Eye (tissue), 1 donor: ENCODE measurements at places on chromosomes 2 and 18.

DNA sequence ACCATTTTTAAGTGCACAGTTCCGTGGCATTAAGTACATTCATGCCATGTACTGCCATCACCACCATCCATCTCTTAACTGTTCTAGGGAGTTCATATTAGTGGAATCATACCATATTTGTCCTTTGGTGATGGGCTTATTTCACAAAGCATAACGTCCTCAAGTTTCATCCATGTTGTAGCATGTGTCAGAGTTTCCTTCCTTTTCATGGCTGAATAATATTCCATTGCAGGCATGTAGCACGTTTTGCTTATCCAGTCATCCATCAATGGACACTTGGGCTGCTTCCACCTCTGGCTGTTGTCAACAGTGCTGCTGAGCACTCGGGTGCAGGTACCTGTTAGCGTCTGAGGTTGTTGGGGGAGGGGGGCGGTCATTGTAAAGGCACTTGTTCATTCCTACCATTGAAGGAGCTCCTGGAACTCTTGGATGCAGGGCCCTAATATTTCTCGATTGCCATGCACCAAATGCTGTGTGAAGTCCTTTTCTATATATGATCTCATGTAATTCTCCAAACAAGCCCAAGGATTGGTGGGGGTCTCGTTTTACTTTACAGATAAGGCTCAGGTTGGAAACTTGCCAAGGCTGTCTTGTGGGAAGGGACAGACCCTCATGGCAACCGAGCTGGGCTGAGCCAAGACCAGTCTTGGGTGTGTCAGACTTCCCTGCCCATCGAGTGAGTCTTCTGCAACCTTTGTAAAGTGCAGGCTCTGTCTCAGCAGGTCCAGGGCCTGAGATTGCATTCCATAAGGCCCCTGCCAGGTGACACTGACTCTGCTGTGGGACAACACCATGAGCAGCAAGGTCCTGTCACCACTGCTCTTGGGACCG, 42.9 kb upstream of the SH3RF3 start:
- DNase-seq: no peak

GRCh38 chr2:216350214-216350791, 22.0 kb downstream of the MARCHF4 start:
- DNase-seq: no peak

DNA sequence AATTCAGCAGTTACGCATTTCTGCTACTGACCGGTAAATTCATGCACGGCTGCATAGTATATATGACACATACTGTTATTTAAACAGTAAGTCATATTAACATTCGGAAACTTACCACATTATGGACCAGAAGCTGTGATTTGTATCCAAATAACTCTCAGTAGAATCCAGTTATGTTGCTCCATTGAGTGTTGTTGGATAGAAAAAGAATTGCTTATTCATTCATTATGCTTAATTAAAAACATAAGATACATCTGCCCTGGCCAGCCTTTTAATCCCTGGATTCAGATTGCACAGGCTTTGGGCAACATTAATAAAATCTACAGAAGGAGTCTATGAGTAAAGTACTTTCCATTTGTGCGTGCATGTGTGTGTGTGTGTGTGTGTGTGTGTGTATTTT, 111.3 kb downstream of the CPS1 start:
- DNase-seq: no peak

DNA sequence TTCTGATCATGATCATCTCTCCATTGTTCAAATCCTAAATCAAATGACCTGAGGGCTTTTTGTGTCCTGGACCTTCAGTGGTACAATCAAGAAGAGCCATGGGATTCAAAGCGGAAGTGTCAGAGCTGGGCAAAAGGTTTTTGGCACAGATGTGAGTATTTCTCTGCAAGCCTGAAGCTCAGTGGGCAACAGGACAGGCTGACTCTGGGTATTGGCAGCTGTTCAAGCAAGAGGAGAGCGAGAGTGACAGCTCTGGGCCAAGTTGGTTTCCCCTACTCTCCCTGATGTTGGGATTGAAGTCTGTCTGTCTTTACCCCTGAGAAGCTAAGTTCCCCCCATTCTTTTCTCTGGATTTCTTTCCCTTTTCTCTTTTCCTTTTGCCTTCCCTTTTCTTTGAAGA, 33.3 kb downstream of the DSEL start:
- DNase-seq: peak; percentile 50

DNA sequence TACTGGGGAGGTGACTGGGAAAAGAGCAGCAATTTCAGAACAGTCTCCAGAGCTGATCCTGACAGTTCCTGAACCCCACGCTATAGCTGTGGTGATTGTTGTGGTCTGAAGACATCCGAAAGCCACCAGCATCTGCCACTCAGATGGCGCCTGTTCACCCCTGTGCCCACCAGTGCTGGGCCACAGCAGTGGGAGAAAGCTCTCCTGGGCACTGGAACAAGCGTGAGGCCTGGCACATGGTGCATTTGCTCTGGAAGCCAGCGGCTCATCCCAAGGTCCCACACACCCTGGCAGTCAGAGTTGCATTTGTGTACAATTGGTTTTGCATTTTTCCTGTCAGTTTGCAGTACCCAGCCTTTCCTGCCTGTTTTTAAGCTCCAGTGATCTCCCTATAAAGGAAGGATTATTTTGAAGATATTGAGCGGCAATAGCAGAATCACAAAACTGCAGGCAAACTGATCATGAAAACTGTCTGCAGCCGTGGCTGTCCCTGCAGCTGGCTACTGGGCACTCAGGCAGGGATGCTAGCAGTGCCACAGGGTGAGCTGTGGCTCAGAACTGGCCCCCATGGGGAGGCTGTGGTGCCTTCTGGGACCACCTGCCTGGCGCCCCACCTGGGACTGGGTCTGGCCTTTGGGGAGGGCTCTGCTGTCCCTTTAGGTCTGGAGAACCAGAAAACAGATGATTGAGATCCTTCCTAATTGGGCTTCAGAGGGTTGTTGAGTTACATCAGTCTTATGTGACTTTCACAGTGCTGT, 30.1 kb downstream of the IMPA2 start:
- DNase-seq: no peak

- DNase-seq: no peak
These were observed 153.2 kb downstream of the NEDD4L start for GRCh38 chr18:58196881-58197872.

GRCh38 chr2:12162269-12163247, 416.1 kb downstream of the LPIN1 start:
- DNase-seq: no peak

DNA sequence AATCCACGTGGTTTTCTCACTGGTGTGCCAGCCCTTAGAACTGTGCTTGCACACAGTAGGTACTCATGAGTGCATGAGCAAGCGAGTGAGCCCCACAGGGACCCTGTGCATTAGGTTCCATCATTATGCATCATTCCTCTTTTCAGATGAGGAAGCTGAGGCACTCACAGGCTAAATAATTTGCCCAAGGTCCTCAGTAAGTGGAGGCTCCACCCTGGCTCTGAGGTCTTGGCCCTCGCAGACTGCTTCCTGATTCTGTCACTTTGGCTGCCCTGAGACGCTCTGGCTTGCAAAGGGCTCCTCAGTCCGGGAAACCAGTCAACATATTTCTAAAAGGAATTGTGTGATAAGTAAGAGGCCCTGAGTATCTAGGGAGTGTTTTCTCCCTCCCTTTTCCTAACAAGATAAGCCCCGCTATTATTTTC, 71.7 kb downstream of the IL1R2 start:
- DNase-seq: no peak

- DNase-seq: no peak
These were observed 72.6 kb upstream of the DAPL1 start for GRCh38 chr2:158722266-158723105.

DNA sequence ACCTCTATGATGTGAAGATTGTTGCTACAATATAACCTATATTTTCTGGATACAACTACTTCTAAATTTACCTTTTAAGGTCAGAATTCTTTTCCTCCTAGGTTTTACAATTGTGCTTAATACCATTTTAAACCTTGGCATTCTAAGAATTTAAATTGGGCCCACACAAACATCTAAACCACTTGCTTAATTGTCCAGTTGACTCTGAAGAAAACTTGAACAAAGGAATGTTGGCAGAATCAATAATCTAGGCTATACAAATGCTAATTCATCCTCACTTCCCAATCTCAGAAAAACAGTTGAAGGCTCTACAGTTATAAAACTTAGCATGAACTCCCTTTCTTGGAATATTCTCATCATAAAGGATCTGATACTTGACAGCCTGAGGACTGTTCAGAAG, 84.3 kb downstream of the RPRM start:
- DNase-seq: no peak

- no peak for DNase-seq
These were observed 1077.9 kb upstream of the ZEB2 start for GRCh38 chr2:145597809-145598208.

GRCh38 chr18:51361130-51361860, 163.8 kb upstream of the MEX3C start:
- peak; percentile 22 for DNase-seq

- peak; percentile 25 for DNase-seq
These were observed 51.1 kb downstream of the MTHFD2 start for GRCh38 chr2:74249406-74250122.

GRCh38 chr2:224836263-224836662, 120.1 kb upstream of the CCDC195 start:
- DNase-seq: no peak

- DNase-seq: no peak
These were observed 12.1 kb downstream of the DOCK10 start for GRCh38 chr2:225030203-225030602.

GRCh38 chr18:62521593-62521992, 1.2 kb upstream of the ZCCHC2 start:
- DNase-seq: no peak

GRCh38 chr2:191115804-191116203, 35.0 kb downstream of the STAT4 start:
- DNase-seq: no peak

GRCh38 chr18:73245345-73245744, 377.6 kb upstream of the NETO1 start:
- DNase-seq: no peak

GRCh38 chr2:186105016-186105724, 366.6 kb downstream of the FSIP2 start:
- no peak for DNase-seq

GRCh38 chr2:174499371-174499770, 12.5 kb upstream of the GPR155 start:
- DNase-seq: no peak

DNA sequence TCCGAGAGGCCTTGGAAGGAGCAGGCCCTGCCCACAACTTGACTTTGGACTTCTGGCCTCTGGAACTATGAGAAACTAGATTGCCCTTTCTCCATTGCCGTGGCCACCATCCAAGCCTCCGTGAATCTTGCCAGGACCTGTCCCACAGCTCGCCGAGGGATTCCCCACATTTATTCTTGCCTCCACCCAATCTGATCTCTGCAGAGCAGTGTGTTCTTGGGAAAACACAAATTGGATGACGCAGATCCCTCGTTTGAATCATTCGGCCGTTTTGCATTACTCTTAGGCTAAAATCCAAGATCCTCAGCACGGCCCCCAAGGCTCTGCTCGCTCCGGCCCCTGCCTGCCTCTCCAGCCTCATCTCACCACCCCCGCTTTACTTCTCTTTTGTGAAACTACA, 364.2 kb downstream of the ZNF516 start:
- no peak for DNase-seq

GRCh38 chr18:25111377-25112288, 240.3 kb downstream of the ZNF521 start:
- peak; percentile 75 for DNase-seq

DNA sequence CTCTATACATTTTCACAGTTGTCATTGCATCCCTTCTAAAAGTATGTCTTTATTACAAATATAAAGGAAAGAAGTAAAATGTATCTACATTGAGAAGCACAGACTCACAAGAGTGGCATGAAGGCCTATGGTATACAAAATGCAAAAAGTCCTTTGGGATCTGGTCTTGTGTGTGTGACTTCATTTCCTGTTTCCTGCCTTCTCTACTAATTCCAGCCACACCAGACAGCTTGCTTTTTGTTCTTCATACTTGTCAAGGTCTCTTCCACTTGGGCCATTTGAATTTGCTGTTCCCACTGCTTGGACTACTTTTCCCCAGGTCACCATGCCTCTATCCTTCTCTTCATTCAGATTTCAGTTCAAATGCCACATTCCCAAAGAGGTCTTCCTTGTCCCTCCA, 6.7 kb upstream of the PNO1 start:
- no peak for DNase-seq

DNA sequence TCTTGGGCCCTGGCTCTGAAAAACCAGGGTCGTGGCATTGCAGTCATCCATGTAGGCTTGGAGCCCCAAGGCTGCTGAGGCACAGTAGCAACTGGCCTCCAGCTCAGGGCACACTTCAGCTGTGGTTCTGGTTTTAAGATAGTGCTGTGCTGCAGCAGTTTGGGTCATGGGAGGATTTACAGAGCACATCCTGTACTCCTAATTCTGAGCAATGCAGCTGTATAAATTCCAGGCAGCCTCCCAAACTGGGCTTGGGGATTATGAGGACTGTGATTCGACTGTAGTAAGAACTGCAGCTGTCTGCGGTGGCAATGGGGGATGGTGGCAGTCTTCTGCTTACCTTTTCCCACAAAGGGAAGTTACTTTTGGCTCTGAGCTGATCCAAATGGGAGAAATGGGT, 536.3 kb upstream of the GCFC2 start:
- no peak for DNase-seq

DNA sequence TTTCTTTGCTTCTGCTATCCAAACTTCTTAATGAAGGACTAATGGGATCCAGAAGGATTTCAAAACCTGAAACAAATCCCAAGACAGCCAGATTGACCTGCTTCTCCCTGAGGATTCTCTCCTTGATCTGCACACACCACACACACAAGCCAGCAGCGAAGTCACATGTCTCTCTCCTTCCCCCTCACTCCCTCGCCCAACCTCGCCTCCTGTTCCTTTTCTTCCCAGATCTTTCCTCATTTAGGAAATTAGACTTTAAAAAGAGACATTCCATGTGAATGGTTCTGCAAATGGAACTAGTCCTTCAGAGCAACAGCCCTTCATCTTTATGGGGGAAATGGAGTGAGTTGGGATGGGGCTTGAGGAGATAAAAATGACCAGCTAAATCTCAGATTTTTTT, 639.1 kb upstream of the SETBP1 start:
- peak; percentile 56 for DNase-seq

DNA sequence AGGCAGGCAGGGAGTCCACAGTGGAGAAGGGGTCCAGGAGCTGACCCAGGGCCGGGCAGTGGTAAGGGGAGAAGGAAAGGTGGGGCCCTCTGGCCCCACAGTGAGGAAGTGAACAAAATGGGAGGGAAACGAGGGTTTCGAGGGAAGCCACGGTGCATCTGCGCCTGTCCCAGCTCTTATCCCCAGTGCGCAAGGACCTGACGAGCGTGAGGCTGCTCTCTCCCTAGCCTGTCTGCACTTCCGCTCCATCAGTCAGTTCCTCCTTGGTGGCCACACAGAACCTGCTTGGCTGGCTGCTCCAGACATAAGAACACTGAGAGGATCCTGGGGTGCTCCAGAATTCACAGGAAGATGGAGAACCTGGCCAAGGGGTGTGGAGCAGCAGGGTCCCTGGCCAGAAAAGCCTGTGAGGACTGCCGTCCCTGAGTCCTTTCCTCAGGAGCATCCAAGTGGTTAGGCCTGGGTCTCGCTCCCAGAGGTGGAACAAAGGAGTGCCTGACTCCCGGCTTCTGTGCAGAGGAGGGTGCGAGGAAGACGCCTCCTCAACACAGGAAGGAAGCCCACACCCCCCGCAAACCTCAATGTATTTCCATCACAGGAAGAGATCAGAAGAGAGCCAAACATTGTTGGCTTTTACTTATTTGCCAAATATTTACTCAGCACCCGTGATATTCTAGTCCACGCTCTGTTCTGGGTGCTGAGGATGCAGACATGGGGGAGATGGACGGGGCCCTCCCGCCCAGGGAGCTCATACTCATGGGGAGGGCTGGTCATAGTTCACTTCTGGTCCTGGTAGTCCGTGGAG, 43.7 kb upstream of the SEMA4C start:
- peak; percentile 48 for DNase-seq
